ENCODE measurements at places on chromosomes 11 and 22.

DNA sequence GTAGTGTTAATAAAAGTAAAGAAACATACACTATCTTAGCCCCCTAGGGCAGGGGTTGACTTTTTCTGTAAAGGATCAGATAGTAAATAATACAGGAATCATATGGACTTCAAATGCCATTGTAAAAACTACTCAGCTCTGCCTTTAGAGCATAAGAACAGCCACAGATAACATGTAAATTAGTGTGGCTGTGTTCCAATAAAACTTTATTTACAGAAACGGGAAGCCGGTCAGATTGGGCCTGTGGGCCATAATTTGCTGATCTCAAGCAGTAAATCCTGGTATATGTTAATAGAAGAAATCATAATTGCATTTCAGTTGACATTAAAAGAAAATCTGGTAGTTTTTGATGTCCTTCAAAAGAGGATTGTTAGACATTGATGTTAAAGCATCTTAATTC lies 76.5 kb downstream of the ZC3H12C start:
- DNase-seq = no peak

DNA sequence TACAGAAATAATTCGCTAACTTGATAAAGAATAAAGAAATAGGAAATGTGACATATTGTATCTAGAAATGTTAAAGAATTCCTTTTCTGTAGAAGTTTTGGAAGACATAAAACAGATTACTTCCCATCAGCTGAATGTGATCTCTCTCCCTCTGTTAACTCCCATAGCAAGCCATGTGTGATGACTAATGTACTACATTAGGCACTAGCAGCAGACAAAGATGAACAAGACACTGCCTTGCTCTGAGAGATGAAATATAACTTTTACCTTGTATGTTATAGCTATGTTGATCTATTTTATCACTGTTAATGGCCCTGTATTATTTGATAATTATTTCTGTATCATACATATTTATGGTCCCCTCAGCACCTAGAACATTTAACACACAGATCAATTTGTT lies 817.2 kb downstream of the LRRC4C start:
- DNase-seq = no peak

- no peak for DNase-seq
Observed at GRCh38 chr11:107956543-107956942, 28.3 kb downstream of the RAB39A start.

DNA sequence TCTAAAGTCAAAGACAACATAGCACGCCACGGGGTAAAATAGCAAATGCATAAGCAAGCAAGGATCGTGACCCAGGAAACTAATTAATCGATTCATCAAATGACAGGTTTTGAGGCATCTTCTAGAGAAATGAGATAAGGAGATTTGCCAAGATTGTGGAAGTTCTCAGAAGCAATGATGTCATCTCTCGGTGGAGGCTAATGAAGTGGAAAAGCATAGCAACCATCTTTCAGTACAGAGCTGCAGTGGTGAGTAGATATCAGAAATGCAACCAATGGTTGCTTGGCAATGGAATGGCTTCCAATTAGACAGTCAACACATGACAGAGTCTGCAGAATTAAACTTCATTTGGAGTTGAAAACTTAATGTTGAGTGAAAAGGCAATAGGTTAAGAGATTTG lies 116.0 kb downstream of the KIRREL3 start:
- DNase-seq = no peak

GRCh38 chr22:20756846-20757245 lies 17.1 kb upstream of the SERPIND1 start:
- DNase-seq = no peak

GRCh38 chr11:18692941-18693760 lies 5.4 kb upstream of the TMEM86A start:
- no peak for DNase-seq

- no peak for DNase-seq
Observed at GRCh38 chr22:43824724-43825420, 12.8 kb upstream of the EFCAB6 start.

DNA sequence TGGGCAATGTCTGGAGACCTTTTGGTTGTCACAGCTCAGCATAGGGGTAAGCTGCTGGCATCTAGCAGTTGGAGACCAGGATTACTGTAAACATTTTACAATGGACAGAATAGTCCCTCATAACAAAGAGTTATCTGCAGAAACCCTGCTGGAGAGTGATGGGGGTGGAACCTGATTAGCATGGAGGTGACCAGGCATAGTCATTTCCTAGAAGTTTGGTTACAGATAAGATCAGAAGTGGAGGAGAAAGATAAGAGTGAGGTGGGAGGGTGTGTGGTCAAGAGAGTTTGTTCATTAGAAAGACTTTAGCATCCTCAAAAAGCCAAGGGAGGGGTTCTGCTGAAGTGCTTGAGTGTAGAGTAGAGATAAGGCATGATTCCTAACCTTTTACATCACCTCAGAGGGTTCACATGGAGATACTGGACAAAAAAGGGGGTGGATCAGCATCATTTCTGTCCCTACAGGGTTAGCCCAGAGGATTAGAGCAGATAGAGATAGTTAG lies 38.8 kb downstream of the PRDM11 start:
- DNase-seq = no peak

GRCh38 chr22:38608992-38609750 lies 39.2 kb upstream of the DMC1 start:
- no peak for DNase-seq

- peak; percentile 64 for DNase-seq
Observed at GRCh38 chr22:30028731-30029130, 51.5 kb upstream of the HORMAD2 start.

GRCh38 chr11:80414181-80415165 lies 973.6 kb upstream of the TENM4 start:
- DNase-seq = no peak

DNA sequence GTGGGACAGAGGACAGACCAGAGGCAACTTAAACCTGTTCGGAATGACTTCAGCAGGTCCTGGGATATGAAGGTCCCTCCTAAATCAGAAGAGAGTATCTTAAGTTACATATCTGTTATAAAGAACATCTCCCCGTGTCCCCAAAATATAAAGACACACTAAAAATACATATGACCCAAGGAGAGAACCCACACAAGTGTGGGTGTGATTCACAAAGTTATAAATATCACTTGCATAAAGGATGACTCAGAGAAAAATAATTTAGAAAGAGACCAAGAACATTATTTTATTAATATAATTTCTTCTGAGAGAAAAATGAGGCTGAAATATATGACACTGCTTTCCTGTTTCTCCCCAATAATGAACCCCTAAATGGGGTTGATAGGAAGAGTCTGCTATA lies 14.2 kb downstream of the OR5B21 start:
- no peak for DNase-seq

All from substantia nigra (tissue), 51 donors.